ENCODE measurements at places on chromosomes 12 and 14.

DNA sequence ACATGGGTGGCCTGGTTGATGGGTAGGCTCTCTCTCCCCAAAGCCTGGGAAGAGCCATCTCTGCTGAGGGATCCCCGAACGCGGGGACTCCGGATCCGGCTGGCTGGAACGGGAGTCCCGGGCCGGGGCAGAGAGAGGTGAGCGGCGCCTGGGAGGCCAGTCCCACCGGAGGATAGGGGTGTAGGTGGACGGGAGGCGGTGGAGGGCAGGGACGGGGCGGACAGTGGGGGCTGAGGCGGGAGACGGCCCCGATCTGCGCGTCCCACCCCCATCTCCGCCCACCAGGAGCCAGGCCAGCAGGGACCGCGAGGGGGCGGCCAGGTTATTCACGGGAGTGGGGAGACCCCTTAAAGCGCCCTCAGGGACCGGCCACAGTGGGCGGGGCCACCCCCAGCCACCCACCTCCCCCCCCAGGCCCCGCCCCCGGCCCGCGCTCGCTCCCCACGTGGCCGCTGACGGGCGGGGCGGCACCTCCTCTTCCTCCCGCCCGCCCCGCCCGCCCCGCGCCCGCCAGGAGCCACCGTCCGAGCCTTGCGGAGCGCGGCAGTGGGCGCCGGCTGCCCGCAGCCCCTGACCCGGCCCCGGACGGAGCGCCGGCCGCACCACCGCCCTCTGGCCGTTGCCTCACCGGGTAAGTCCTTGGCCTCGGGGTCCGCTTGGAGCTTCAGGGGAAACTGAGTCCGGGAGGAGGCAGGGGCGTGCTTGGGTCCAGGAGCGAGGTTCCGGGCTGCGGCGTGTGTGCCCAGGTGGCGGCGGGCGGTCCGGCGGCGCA lies at the start of gene INF2:
TSS of gene INF2 (plus strand) at position 510 of the 772 bp plus-strand sequence. CDS start 11,748 bp downstream, outside the sequence.
- DNase-seq = no peak

DNA sequence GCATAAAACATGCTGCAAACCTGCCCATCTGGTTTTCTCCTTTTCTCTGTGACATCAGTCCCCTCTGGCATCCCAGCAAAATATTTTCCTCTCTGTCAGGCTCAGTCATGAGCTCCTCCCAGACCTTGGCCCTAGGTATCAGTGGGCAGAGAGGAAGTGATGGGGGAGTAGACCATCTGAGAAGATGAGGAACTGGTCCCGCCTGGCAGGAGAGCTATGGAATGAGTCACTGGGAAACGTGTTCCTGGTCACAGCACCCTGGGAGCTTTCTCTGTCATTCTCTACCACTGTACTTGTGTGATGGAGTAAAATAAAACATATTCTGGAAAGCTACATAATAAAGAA lies 5.0 kb upstream of the SRSF9 start:
- no peak for DNase-seq

DNA sequence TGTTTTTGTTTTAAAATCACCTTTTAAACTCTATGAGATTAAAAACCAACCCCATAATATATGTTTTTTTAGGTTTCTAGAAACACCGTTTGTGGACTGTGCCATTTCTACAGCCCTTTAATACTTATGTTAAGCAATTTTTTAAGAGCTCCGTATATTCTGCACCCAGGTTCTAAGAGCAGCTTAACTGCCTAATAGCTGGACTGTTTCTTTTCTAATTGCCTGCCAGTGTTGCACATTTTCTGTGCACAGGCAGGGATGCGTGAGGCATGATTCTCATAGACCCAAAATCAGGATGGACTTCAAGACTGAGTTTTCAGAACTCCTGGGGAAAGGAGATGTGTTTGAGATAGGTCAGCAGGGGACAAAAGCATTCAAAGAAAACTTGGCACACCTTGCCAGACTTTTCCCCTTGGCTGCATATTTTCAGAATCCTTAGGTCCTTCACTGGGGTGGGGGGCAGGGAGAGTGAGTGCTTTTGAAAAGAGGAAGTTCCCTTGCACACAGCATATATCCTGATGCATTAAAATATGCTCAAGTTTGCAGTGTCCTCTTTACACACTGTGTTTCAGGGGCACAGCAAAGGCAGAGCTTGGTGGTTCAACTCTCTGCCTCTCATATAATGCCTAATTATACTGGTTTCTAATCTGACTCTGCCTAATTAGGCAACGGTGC lies 27.9 kb downstream of the TMEM30B start:
- no peak for DNase-seq

DNA sequence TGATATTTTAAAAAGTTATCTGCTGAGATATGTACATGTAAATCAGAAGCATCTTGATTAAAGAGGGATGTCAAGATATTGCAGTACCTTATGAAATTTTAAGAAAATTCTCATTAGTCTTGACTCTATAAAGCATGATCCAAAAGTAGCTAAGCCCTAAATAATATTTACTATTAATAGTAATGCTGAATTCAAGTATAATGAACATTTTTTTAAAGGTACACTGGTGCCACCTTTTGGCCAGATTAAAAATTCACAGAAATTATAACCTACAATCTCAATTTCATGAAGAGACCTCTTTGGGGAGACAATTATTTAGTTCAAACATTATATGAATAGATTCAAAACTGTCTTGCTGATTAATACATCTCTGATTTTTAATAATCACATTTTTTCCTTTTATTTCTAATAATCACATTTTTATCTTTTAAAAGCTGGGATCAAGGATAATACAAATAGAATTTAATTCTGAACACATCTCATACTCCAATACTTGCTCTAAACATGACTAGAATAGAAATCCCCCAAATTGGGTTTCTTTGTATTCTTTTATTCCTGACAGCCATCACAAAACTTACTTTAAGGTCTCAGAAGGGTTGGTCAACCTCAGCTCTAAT lies 13.4 kb downstream of the AKAP5 start:
- DNase-seq = no peak

- no peak for DNase-seq
Measured at GRCh38 chr14:35134329-35135123, 12.2 kb downstream of the PRORP start.

DNA sequence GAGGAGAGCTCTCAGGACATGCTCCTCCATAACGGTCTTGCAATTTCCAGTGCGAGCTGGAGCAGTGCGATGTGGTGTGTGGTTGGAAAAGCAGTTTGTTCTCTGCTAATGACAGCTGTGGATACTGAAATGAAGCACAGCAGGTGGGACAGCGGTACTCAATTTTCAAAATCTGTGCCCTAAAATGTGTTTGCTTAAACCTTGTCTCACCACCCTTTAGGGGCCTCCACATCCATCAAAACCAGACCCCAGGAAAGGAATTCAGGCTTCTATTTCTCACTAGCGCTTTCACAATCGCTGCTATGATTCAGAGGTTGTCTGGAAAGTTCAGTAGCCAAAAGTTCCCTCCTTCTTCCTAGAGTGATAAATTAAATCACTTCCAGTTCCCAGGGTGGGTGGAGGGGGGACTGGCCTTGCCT lies 440.8 kb downstream of the EGLN3 start:
- DNase-seq = no peak

- no peak for DNase-seq
Measured at GRCh38 chr12:100963381-100963780, 168.8 kb downstream of the ANO4 start.

GRCh38 chr14:65506801-65507200 lies 94.3 kb downstream of the FUT8 start:
- no peak for DNase-seq

DNA sequence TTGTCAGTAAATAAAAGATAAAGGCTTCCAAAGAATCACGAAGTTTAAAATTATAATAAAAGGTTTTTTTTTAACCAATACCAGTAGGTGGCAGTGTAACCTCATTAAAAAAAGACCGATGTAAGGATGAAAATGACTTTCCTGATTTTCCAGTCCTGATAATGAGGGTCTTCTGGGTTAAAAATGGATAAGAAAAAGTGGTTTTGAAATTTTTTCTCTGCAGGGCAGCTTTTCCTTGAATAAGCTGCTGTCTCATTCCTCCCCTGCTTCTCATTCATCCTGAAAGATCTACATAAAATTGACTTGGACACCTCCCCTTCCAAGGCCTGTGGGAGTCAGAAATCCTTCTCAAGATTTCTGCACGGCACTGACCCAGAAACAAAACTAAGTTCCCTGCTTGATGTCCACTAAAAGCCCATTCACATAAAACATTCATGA lies 58.9 kb upstream of the FBXO33 start:
- DNase-seq = no peak

DNA sequence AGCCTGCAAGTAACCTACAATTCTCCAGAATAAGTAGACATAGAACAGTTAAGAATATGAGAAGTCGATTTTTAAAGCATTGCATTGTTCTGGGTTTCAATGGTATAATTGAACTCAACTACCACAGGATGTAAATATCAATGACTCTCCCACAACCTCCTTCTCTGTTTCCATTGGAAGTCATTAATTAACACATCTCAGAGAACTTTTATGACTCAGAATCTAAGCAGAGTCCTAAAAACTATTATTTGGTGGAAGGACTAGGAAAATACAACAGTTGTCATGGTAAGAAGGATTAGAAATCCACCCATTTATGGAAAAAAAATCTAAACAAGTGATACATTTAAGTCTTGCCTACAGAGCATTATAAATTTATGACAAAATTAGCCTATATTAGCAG lies 21.1 kb upstream of the CPNE8 start:
- DNase-seq = no peak

DNA sequence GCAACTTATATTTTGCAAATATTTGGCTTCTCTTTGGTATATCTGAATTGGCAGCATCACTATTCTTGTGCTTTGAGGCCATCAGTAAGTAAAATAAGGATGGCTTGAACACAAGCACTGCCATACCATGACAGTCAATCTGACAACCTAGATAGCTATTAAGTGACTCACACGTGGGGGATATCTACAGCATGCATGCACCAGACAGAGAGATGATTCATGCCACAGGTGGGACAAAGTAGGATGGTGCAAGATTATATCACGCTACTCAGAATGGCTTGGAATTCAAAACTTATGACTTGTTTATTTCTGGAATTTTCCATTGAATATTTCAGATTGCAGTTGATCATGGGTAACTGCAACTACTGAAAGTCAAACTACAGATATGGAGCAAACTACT lies 675.6 kb upstream of the MDGA2 start:
- no peak for DNase-seq

DNA sequence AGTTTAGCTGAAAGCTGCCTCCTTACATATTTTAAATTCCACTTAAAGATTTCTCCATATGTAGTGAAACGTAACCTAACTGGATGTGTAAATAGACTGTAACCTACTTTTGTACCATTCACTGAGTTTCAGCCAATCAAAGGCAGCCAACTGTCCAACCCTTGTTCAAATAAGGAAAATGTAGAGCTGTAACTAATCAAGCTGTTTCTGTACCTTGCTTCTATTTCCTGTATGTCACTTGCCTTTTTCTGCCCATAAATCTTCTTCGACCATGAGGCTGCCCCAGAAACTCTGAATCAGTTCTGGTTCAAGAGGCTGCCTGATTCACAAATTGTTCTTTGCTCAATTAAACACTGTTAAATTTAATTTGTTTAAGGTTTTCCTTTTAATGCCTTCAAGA lies 6.3 kb downstream of the SLC7A8 start:
- DNase-seq = no peak

GRCh38 chr12:47823422-47824086 lies 3.9 kb upstream of the HDAC7 start:
- DNase-seq = no peak

GRCh38 chr12:123607756-123608155 lies 5.9 kb downstream of the DDX55 start:
- DNase-seq = no peak

GRCh38 chr14:105422695-105423487 lies 3.3 kb downstream of the MTA1 start:
- DNase-seq = no peak

GRCh38 chr14:54572316-54572715 lies 5.4 kb downstream of the SAMD4A start:
- DNase-seq = no peak

GRCh38 chr12:2982361-2982760 lies 23.2 kb downstream of the TEAD4 start:
- DNase-seq = no peak

- DNase-seq = no peak
Measured at GRCh38 chr14:64584190-64584589, 34.4 kb downstream of the PPP1R36 start.

DNA sequence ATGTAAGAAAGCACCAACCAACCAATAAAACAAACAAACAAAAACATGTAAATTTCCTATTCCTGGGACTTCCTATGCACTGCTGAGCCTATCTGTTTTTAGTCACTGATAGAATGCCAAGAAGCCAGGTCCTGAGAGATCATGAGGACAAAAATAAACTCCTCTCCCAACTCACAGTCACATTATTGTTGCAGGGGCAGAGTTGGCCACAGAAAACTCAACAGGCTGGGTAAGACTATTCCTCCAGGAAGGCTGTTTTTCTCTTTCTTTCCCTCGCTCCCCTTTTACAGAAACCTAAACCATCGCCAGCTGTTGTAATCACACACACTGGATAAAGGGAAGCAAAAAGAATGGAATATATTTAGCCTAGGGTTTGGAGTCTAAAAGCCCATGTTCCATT lies 55.8 kb upstream of the METAP2 start:
- no peak for DNase-seq

DNA sequence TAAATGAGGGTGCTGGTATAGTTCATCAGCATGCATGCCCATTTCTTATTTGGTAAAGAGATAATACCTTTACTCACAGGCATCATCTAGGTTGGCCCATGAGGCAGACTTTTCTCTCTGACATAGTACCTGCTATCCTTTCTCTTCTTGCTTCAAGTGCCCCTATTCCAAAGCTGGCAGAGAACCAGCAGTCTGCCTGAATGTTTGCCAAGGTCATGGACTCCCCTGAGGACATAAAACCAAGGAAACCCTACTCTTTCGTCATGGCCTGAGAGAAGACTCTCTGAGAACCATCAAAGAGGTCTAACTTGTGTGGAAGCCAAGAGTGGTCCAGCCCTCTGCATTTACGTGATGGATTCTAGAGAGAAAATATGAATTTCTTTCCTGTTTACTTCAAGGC lies 11.9 kb downstream of the PPP1R36 start:
- no peak for DNase-seq

DNA sequence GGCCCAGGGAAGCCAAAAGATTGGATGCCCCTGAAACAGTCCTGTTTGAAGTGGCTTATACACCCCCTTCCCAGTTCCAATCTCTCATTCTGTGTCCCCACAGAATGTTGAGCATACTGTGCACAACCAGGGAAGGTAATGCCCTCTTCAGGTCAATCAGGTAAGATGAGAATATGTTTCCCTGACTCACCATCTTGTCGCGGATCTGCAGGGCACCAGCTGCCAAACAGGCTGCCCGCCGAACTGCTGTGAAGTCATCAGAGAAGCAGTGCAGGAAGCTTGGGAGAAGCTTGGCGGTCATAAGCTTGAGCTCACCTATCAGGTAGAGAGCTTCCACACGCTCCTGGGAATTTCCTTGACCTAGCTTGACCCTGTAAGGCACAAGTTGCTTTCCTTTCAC lies 9.6 kb downstream of the RIOX1 start:
- DNase-seq = no peak

DNA sequence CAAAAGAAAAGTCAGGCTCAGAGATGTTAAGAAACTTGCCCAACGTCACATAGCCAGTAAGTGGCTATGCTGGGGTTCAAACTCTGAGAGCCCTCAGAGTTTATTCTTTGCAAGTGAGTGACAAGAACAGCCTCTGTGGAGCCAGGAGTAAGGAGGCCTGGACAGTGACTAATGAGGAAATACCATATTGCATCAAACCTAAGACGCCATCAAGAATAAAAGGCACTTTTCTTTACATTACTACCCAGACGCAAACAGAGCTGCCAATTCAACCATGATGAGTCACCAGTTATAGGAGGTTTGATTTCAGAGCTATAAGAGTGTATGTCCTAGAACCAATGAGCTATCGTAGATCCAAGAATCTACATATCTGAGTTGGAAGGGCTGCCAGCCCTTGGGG lies 9.4 kb downstream of the TNFRSF1A start:
- no peak for DNase-seq
